ENCODE measurements at places on chromosomes 11 and 22.

- DNase-seq = no peak
Observed at GRCh38 chr11:11115475-11115874, 237.6 kb downstream of the CSNK2A3 start.

DNA sequence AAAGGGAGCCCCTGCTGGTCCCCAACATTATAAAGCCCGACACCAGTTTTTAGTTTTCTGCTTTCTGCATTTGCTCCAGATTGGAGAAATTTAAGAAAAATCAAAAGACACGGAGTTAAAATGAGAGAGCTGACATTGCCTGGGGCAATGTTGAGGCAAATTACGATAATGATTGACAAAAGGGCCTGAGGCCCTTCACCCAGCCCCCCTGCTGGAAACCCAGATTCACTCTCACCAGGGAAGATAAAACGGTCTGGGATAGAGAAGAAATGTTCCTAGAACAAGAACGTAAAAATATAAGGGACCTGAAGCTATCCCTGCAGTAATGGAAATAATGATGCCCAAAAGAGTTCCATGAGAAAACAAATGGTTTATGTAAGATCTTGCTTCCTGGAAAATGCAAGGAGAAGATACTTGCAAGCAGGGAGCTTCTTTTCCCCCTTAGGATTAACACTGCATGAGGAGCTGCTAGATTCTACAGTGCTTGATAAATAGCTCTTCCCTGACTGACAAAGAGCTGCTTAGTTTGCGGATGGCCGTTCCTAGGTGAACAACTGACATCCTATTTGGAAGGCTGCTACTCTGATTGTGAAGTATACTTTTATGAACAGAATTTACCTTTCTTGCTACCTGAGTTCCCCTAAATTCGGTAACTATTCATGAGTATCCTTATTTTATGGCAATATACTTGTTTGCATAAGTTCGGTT is 40.6 kb upstream of the GNAZ start:
- DNase-seq = no peak

DNA sequence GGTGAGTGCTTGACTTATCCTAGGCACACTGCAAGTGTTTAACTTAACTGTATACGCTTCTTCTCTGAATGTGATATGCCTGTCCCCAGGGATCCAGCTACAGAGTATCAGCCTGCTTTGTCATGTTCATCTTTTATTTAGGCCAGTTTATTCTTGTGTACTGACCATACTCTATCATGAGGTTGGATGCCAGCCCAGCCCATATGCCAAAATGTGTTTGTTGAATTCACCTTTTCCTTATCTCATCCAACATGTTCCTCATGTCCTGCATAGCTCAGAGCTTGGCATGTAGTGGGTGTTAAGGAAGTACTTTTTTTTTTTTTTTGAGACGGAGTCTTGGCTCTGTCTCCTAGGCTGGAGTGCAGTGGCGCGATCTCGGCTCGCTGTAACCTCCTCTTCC is 116.2 kb downstream of the NCAM1 start:
- no peak for DNase-seq

DNA sequence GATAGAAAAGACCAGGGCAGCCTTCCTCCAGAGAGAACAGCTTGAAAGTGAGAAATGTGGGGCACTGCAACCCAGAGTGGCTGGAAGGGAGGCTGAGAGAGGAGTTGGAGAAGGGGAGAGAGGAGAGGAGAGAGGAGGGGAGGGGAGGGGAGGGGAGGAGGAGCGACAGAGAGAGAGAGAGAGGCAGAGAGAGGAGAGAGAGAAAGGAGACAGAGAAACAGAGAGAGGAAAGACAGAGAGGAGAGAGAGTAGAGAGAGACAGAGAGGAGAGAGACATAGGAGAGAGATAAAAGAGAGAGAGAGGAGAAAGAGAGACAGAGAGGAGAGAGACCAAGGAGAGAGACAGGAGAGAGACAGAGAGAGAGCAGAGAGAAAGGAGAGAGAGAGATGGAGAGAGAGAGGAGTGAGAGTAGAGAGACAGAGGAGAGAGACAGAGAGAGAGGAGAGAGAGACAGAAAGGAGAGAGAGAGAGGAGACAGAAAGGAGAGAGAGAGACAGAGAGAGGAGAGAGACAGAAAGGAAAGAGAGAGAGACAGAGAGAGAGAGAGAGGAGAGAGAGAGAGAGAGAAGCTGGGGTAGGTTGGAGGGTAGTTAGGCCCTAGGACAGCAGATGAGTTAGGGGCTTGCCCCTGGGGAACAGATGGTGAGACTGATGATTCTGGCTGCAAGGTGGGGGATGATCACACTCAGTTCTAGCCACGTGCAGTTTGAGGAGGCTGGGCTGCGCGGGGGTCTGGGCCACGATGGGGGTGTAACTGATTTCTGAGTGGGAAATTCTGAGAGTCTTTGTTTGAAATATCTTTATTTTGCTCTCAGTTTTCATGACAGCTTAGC is 8.5 kb upstream of the SCYL1 start:
- DNase-seq = no peak

- DNase-seq = no peak
Observed at GRCh38 chr22:24830205-24830979, 24.4 kb downstream of the SGSM1 start.

GRCh38 chr22:20196094-20196842 is 45.4 kb upstream of the CCDC188 start:
- no peak for DNase-seq

DNA sequence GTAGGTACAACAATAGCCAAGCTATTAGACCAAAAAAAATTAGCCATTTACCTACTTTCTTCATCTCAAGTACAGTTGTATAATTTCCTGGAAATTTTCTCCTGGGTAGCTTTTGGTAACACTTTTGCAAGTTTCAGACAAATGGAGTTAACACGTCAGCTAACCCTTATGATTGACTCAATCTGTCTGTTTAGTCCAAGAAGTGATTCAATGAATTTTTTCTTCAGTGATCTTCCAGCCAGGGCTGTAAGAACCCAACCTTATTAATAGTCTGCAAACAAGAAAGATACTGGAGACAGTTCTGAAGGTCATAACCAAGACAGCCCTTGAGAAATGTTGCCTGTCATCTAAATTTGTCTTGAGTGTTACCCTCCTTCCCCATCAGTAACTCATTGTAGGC is 30.1 kb upstream of the FIBIN start:
- no peak for DNase-seq

DNA sequence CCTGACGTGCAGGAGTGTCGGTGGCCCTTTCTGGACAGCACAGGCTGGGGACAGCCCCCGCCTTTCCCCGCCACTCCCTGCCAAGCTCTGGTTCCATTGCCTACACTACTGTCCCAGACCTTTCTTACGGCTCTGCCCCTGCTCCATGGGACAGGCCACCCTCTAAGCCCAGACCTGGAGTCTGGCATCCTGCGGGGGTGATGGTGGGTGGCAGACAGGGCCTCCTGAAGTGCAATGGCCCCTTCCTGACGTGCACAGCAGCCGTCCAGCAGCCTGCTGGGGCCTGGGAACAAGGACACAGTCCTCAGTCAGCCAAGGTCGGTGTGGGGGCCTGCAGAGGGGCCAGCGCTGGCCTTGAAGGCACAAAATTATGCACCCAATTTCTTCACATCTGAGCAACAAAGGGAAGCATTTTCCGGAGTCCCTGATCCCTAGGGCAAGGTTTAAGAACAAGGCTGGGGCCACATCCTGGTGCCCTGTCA is 79.7 kb upstream of the KCNQ1OT1 start:
- no peak for DNase-seq

- no peak for DNase-seq
Observed at GRCh38 chr22:33139937-33140336, 81.8 kb upstream of the SYN3 start.

DNA sequence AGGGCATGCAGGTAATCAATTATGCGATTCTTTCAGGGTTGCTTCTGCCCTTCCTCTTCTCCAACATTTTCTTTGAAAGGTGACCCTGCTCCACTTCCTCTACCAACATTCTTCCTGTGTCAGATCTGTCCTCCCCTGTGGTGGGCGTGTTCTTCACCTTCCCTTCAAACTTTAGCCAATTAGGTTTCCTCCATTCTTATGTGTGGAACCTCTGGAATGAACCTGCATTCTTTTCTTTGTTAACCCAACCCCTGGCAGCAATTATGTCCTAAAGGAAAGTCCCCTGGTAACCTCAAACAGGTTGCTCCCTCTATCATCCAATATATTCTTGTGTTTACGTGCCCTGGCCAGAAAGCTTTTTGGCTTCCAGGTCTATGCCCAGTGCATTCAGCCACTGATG is 22.4 kb downstream of the KIRREL3 start:
- no peak for DNase-seq

DNA sequence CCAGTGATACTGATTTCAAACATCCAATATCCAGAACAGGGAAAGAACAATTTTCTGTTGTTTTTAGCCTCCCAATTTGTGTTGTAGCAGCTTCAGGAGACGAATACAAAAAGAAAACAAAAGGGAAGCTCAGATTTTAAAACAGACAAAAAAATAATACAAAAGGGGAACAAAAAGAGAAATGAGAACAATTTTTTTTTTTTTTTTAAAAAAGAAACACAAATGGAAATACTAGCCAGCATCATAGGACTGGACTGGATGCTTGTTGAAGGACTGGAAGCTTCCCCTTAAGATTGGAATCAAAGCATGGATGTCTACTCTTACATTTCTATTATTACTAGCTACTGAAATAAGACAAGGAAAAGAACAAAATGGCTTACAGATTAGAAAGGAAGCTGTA is 46.5 kb upstream of the SORL1 start:
- DNase-seq = no peak

DNA sequence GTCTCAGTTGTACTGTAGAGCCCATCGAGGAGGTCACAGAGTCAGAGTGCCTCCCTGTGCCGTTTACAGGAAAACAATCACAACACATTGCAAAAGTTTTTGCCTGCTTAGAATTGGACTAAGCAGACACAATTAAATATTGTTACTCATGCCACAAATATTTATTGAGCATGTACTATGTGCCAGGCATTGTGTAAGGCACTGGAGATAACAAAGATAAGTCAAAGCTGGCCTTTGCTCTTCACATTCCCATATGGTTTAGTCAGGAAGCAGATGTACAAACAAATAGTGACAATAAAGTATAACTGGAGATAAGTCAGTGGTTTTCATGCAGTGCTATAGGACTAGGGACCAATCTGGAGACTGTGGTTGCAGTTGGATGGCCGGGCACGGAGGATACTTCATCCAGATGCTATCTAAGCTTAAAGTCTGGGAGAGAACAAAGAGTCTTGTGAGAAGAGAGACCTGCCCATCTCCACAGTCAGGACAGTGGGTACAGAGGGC is 550.7 kb downstream of the INSC start:
- no peak for DNase-seq

DNA sequence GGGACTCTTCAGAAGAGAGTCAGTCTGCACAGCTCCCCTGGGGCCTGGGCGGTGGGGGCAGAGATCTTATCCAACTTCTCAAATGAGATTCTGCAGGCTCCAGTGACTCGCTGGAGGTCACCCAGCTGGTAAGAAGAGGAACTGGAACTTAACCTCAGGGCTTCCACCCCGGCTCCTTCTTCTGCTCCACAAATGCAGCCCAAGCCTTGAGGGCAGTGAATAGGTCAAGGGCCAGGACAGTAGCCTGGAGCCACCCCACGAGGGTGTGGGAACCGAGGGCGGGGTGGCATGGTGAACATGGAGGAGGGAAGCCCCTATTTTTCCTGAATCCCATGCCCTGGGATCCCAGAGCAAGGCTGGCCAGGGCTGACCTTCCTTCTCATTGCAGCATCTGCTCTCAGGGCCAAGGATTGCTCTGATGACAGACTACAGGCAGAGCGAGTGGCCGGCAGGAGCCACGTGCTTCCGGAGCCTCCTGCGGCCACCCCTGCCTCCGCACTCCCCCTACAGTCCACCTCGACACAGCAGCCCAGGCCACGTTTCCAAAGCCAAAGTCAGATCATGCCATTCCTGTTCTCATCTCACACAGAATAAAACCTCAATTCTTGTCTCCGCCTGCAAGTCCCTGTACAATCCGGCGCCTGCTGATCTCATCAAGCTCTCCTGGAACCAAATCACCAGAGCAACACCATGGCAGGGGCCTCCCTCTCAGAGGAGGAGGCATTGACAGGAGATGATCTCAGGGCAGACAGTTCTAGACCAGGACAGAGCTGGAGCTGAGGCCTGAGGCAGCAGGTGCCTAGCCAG is 21.1 kb upstream of the UPK3A start:
- no peak for DNase-seq

GRCh38 chr11:70713086-70713835 is 314.9 kb downstream of the CTTN start:
- DNase-seq = no peak

GRCh38 chr11:22807855-22808570 is 21.6 kb downstream of the SVIP start:
- no peak for DNase-seq

GRCh38 chr11:104858882-104859775 is 39.1 kb downstream of the CASP12 start:
- peak; percentile 11 for DNase-seq

GRCh38 chr11:66846671-66847091 is 3.4 kb downstream of the RCE1 start:
- no peak for DNase-seq

DNA sequence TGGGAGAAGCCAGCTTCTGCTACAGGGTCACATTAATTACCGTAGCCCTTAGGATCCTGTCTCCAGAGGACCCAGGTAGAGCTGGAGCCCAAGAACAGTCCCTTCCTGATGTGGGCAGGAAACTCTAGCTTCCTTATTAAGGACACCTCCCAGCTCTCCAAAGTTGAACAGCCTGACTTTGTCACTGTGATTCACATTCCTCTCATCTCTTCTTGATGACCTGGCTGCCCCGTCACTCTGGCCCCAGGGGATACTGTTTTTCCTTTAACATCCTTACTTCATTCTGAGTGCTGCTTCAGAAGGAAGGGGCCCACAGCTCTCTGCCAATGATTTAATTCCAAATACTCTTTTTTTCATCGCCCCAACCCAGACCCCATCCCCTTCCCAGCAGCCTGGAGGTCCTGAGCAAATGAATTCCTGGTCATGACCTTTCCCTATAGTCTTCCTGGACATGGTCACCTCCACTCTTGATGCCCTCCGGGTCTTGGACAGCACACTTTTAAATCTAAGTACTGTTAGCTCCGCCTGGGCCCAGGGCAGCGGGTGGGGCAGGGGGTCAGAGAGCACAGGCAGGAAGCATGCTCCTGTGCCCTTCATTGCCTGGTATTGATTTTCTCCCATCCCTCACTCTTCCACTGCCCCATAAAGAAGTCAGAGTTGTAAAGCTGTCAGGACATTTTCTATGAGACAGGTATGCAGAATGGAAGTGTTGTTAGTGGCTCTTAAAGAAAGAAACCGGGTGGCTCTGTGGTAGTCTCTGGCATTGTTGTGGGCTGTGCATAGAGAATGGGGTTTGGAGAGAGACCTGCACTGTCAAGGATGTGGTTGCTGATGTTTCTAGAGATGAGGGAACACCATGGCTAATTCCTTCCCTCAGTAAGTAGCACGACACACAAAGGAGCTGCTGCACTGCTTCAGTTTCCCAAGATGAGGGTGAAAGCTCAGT is 22.3 kb upstream of the SPON1 start:
- peak; percentile 34 for DNase-seq
